G401 (cell line): ENCODE measurements at places on chromosomes 16 and 17. TPM values are rescaled to one million over a fixed set of nuclear protein-coding genes. Genes with fewer than 3 reads are reported as not detected.

JUP gene
- total RNA-seq, result 44.9 and 57.8 TPM in 2 replicates

WDR45B gene
- total RNA-seq, result 109 and 117 TPM in 2 replicates

KRTAP3-2 gene
- not detected in 2 replicates for total RNA-seq

SLC47A1 gene
- total RNA-seq, result 2.6 and 4.5 TPM in 2 replicates

IL17C gene
- total RNA-seq, result 0.43 TPM in 1 of 2 replicates, not detected in the other

MEIOC gene
- not detected in 2 replicates for total RNA-seq

SULT1A3 gene
- total RNA-seq, result 0.75 and 7.5 TPM in 2 replicates

CDC6 gene
- 34.1 and 53.5 TPM in 2 replicates for total RNA-seq

NEUROD2 gene
- total RNA-seq, result not detected in 2 replicates
